ENCODE measurements at places on chromosomes 5 and 9. TPM values are rescaled to one million over a fixed set of nuclear protein-coding genes. Genes with fewer than 3 reads are reported as not detected.

GRCh38 chr5:31213257-31213656 lies 19.8 kb downstream of the CDH6 start:
- DNase-seq, result no peak

The CNTNAP3 gene
- total RNA-seq, result 9.3 TPM

GRCh38 chr9:70085241-70085640 lies 41.6 kb downstream of the MAMDC2 start:
- no peak for DNase-seq

DNA sequence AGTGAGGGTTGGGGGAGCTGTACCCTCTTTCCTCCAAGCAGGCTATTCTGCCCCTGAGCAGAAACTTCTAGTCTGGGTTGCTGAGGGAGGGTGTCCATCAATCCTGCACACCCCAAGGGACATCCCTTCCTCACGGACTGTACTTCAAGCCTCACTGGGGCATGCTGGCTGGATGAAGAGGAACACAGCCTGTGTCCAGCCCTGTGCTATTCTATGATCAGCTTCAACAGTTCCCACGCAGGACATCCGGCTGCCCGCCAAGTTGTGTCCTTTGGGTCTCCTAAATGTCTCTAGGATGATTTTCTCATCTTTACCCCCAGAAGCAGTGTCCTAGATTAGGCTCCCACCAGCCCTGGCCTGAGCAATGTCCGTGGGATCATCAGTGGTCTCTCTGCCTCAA lies 68.1 kb downstream of the CRB2 start:
- DNase-seq, result peak; percentile 36

The BARX1 gene
- total RNA-seq, result 0.23 TPM

DNA sequence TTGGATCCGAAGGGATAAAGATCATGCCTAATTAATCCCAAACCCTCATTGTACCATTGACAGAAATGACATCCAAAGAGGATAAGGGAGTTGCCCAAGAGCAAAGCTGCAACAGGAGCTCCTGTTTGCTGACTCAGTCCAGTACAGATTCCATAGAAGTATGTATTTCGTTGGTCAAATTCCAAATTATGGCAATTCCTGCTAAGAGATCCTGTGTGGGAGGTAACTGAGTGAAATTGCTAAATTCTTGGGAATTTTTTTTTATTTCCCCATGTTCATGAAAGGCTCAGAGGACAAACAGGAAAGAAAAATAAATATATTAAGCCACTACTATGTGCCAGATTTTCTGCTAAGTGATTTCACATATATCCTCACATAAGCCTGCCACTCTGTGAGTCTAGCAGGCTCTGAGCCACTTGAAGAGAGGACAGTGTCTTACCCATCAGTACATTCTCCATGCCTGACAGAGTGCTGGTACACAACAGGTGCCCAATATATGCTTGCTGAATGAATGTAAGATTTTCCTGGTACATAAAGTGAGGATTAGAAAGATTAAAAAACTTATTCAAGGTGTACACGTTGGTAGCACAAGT lies 132.7 kb downstream of the GLIS3 start:
- DNase-seq, result no peak

GRCh38 chr5:36607838-36608783 lies 1.7 kb downstream of the SLC1A3 start:
- DNase-seq, result no peak

DNA sequence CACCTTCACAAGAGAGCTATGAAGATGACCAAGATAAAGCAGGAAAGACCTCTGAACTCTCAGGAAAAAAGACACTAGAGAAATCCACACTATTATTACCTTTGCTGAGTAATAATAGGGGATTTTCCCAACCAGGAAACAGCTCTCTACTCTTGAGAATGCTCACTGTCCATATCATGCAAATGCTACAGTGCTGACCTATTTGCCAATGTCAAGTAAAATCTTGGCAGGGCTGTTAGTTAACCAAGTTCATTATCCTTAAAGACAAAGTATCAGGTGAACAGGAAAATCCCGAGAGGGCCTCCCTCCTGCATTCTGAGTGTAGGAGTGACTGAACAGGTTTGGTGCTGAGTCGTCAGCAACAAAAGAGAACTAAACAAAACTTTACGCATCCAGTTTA lies 306.6 kb downstream of the ACTL7B start:
- DNase-seq, result no peak

- peak; percentile 21 for DNase-seq
Measured at GRCh38 chr5:178530526-178530925, 59.7 kb downstream of the COL23A1 start.

GRCh38 chr9:113633782-113634595 lies 170.5 kb downstream of the RGS3 start:
- peak; percentile 12 for DNase-seq

- DNase-seq, result peak; percentile 95
Measured at GRCh38 chr5:172740428-172741205, 30.4 kb downstream of the DUSP1 start.

DNA sequence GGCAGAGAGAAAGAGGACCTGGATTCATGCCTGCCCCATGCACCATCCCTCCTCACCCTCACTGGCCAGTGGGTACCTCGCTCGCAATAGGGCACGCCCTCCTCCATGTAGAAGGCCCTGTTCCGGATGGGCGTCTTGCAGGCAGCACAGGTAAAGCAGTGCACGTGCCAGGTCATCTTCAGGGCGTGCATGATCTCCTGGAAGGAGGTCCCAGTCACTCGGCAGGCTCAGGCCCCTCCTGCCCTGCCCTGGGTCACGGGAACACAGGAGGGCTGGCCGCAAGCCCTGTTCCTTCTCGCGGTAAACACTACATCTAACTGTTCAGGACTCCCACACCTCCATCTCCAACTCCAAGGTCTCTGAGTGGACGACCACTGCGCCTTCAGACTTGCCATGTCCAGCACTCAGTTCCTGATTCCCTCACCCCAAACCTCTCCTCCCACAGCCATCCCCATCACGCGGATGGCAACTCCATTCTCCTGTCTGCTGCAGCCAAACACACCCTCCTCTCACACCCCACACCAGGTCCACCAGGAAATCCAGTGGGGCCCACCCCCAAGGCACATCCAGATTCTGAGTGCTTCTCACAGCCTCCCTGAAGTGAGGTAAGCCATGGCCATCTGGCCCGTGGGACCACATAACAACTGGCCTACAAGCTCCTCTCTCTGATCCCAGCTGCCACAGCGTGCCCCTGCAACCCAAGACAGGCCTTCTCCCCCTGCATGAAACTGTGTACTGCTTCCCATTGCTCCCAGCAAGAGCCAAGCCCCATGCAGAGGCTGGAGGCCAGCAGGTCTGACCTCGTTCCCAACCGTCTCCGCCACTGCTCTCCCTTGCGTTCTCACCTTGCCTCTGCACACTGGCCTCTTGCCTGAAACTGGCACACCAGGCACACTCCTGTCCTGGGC lies 10.8 kb upstream of the DBN1 start:
- peak; percentile 78 for DNase-seq

The SIT1 gene
- total RNA-seq, result 0.65 TPM

DNA sequence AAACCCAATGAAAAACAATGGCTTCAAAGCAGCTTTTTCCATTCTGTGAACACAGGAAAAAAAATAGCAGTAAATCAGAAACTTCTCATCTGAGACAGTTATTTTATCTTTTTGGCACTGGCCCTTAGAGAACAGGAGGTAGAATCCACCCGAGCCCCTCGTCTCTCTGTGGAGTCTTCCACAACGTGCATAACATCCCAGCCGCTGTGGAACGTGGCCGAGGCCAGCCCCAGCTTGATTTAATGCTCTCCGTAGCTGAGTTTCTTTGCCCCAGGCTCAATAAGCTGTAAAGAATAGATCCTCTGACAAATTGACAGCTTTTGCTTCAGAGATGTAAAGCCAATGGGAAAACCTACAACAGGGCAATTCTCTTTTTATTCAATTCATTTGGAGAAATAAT lies 107.9 kb upstream of the DAP start:
- no peak for DNase-seq

The YTHDC2 gene
- 37.6 TPM for total RNA-seq

- DNase-seq, result peak; percentile 26
Measured at GRCh38 chr9:135247227-135247930, 159.9 kb downstream of the OLFM1 start.

DNA sequence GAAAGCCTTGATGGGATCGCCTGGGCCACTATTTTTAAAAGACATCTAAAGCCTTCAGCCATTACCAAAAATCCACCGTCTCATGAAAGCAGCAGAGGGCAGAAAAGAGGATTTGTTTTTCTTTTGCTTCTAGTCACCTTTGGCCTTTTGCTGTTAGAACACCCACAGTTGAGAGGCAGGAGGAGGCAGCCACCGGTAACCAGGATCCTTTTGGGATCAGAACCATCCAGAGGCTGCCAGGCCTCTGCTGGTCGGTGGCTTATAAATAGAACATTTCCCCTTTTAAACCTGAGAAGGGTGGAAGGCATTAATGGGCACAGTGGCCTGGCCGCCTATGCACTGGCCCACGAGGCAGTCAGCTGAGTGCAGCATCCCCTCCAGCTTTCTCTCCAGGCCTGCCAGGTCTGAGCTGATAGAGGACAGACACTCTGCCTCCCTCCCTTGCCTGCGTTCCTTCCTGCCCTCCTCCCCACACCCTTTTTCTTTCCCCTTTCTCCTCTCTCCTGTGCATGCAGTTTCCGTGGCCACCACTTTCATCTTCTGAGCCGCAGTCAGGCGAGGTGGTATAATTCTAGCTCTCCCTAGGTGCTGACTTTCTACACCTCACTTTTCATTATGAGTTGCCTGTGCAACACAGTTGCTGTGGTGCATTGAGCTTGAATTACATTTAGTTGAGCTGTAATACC lies 253.4 kb downstream of the ARHGAP26 start:
- peak; percentile 61 for DNase-seq

DNA sequence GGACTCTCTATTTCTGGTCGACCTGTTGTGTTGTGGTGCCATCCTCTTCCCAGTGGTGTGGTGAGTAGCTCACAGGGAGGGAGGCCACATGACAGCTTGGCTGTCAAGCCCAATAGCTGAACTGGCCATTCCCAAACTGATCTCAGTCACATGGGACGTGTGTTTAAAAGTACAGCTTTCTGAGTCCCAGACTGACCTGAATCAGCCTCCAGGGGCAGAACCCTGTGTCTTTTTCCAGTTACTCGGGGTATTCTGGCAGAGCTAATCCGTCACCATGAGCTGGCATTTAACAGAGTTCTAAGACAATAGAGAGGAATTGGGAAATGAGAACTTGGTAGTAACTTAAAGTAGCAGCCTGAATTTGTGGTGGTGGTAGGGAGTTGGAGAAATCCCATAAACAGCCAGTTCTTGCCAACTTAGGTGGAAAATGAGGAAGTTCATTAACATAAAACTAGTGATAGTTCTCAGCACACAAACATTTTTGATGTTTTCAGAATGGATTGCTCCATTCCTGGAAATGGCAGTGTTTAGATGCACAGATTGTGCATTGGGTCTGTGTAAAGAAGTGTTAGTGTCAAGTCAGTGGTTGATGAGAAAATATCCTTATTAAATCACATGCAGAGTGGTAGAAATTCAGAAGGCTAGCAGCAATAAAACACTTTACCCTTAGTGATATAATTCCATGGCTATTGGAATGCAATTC lies 50.9 kb downstream of the GPR107 start:
- DNase-seq, result peak; percentile 14

DNA sequence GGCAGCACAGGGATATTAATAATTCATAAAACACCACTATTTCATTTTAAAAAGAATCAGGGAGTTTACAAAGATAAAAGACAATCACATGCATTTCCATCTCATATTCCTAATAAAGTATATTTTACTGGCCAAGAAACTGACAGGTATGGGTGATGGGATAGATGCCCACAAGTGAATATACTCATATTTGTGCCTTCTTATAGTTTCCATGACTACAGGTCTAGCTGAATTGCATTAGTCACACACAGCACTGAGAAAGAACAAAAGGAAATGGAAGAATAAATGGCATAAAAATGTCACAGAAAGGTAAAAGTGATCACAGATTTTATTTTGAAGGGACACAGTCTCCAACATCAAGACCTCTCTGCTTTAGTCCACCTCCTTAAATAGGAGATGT lies 193.5 kb downstream of the PLK2 start:
- no peak for DNase-seq

- DNase-seq, result peak; percentile 78
Measured at GRCh38 chr5:96718635-96719077, 56.5 kb downstream of the CAST start.

The EMB gene
- total RNA-seq, result 21.5 TPM

DNA sequence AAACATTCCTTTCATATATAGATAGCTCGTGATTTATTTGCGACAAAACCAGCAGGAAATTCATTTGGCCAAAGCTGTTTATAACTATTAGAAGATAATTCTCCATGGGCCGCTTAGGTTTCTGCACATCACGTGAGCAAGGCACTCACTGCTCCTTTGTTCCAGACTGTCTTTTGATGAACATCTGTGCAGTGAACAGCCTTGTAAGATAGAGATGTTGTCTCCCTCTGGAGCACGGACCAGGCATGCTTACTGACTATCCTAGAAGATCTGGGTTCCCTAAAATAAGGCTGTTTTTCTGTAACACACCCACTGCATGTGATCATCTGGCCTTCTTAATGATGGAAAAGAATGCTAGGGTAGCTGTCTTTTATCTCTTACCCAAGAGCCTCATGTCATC lies 30.9 kb downstream of the YIPF5 start:
- DNase-seq, result no peak

The ADAMTS12 gene
- 7.3 TPM for total RNA-seq

The SNX18 gene
- total RNA-seq, result 110 TPM

Data from aorta (tissue), 5 donors.